ENCODE measurements at places on chromosomes 4 and X.

GRCh38 chr4:32140636-32141035 is 1420.5 kb downstream of the PCDH7 start:
- DNase-seq: no peak
- H3K4me1 ChIP-seq: no peaks in the 10 kb centered on the region
- no peak overlapping the region for H3K27ac ChIP-seq

- no peak overlapping the region for H3K4me3 ChIP-seq
- H3K27me3 ChIP-seq: no peaks in the 10 kb centered on the region
- no peaks in the 10 kb centered on the region for H3K4me1 ChIP-seq
- no peak for DNase-seq
Measured at GRCh38 chrX:31706466-31706865, 634.6 kb upstream of the FTHL17 start.

DNA sequence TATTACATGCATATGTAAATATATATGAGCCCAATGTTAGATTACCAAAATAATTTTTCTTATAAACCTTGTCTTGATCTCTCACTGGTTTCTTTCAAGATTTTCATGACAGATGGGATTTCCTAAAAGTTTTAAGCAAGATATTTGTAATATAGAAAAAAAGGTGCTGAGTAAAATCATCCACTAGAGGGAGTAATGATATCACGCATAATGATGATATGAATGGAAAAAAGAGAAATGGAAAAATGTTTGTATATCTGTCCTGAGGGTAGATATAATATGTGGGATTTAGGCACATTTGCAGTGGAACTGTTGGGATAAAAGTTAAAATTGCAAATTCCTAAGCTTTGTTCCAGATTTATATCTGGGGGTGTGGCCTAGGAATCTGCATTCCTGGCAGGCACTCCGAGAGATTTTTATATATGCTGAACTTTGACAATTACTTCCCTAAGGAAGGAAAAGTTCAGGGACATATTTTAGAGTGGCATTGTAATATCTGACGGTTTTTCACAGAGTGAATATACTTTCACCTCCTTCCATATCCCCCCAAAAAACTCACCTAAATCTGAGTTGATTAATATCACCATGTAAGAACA is 60.5 kb downstream of the TMA16 start:
- H3K4me1 ChIP-seq: peaks cover 24% of the 10 kb centered on the region
- no peak for DNase-seq
- no peak overlapping the region for H3K4me3 ChIP-seq
- H3K27ac ChIP-seq: no peak overlapping the region

DNA sequence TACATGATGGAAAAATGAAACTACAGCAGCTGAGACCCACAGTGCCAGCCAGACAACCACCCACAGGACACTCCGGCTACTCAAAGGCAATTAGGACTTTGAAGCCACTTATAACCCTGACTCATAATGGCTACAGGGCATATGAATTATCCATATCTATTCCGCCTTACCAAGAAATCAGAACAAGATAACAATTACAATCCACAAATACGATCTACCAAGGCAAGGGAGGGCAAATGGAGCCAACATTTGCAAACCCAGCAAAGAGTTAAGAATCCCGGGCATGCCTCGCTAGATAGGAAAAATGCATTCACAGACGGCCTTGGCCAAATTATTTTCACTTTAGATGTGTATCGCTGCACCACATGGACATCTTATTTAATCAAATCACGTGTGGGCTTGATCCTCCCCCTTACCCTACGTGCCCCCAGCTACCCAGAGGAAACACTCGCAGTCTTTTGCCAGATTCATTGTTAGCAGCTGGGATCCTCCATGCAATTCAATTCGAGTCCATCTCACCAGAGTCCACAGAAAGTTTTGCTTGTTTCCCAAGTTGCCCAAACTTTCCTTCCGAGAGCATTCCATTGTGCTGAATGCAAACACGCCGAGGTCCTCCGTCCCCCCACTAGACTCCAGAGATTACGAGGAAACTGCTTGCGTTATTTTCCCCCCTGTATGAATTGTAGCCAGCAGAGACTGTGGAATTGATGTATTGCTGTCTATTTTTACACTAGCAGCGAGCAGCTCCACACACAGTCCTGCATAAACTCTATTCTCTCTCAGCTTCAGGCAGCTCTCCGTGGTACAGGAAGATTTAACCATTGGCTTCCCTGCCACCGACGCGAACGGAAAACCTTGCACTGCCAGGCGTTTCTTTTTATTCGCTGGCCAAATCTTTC is 1.2 kb downstream of the PPARGC1A start:
- no peaks in the 10 kb centered on the region for H3K36me3 ChIP-seq
- H3K4me3 ChIP-seq: no peak overlapping the region
- H3K4me1 ChIP-seq: peaks cover 12% of the 10 kb centered on the region
- no peak overlapping the region for H3K27ac ChIP-seq
- no peak for DNase-seq

DNA sequence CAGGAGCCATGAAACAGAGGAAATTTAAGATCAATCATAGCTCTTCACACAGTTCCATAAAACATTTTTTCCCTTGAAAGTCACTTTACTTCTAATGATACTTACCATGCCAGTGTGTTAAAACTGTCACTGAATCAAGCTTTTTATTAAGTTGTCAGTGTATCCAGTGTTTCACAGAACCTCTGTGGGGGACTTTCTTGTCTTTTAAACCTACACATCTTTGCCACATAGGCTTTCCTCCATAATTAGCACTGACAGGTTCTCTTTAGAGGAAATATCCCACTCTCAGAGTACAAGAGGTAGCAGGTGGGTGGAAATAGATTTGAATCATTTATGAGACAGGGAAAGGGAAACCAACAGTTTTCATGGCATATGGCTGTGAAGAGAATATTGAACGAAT is 25.8 kb upstream of the DYNLT3 start:
- no peak overlapping the region for H3K27ac ChIP-seq
- H3K36me3 ChIP-seq: no peaks in the 10 kb centered on the region
- no peaks in the 10 kb centered on the region for H3K4me1 ChIP-seq
- peaks cover 20% of the 10 kb centered on the region for H3K27me3 ChIP-seq
- no peak overlapping the region for H3K4me3 ChIP-seq

DNA sequence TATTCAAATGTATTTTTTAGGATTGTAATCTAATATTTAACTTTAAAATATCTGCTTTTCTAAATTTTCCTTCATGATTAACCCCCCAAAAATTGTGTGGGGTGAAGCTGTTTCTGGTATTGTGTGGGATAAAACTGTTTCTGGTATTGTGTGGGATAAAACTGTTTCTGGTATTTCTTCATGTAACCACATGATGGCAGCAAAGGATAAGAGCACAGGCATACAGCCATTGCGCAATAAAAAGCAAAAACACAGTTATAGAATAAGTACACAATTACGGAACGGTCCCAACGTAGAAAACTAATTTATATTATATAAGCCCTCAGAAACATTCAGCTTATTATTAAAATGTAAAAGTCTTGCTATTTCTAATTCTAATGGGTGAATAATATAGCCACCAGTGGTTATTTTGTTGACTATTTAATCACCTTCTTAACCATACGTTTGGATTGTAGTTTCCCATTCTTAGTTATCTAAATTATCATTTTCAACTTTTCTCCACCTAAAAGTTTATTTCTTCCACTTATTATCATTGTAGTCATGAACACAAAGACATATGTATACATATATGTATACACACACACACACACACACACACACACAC is 333.9 kb upstream of the FSTL5 start:
- DNase-seq: no peak
- no peaks in the 10 kb centered on the region for H3K36me3 ChIP-seq
- no peaks in the 10 kb centered on the region for H3K27me3 ChIP-seq
- H3K27ac ChIP-seq: no peak overlapping the region

DNA sequence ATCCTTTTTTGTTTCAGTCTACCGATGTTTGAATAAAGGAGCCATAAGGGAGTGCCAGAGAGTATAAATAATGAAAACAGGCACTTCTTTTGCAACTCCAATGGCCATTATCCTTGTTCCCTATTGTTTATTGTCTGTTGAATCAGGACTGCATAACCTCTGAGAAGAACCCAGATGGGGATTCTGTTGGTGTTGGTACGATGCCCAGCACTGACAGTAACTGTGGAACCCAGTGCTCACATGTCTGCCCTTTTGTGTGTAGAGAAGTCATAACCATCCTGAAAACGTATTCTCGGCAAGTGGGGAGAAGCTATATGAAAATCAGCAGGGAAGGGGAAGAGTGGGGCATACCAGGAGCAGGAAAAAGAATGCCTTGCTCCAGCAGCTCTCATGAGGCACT is 195.1 kb upstream of the EDNRA start:
- H3K36me3 ChIP-seq: no peaks in the 10 kb centered on the region
- DNase-seq: no peak
- no peaks in the 10 kb centered on the region for H3K27me3 ChIP-seq
- no peak overlapping the region for H3K4me3 ChIP-seq

DNA sequence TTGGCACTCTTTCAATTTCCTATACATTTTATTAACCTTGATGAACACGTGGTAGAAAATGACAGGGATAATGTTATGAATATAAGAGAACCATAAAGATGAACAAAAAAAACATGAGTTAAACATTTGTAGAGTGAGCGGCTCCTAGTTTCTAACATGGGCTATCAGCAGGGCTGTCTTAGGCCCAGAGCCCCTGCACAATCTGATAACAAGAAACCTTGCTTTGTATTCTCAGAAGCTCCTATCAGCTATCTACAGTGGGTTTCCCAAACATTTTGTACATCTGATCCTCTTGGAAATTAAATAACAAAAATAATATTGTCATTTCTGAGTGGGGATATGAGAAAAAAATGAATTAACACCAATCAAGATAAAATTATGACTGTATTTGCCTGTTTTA is 10.6 kb upstream of the RBPJ start:
- DNase-seq: no peak
- no peak overlapping the region for H3K4me3 ChIP-seq
- no peaks in the 10 kb centered on the region for H3K36me3 ChIP-seq
- H3K27ac ChIP-seq: no peak overlapping the region

- no peak overlapping the region for H3K27ac ChIP-seq
- no peak for DNase-seq
Measured at GRCh38 chr4:140098455-140099160, 55.4 kb downstream of the MAML3 start.

DNA sequence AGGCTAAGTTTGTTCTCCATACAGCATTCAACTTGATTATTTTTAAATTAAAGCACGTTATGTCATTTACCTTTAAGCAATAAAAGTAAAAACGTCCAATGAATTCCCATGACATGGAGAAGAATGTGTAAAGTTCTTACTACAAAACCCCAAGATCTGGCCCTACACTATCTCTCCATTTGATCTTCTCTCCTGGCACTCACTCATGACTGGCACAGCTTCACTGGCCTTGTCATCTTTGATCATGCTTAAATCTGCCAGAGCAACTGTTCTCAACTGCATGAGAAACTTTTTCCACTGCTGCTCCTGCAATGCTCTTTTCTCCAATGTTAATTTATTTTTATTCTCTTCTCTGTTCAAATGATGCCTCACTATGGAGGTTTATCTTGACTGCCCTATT is 1109.0 kb upstream of the IGFBP7 start:
- peaks cover 1% of the 10 kb centered on the region for H3K36me3 ChIP-seq
- no peaks in the 10 kb centered on the region for H3K27me3 ChIP-seq
- H3K27ac ChIP-seq: no peak overlapping the region
- DNase-seq: no peak

DNA sequence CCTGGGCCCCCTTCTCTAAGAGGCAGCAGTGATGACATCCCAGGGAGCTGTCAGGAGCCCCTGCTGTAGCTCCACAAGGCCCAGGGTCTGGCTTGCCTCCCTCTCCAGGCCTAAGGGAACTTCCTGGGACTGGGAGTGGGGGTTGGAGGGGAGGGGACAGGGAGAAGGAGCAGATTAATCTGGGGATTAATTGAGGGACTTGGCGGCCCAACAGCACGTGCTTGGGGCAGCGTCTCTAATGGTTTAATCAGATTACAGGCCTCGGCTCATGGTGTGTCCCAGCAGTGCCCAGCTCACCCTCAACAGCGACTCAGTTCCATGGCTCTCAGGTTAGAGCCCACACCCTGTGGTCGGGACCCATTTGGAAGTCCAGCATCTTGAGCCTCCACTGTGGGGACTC is 47.9 kb downstream of the EFNB1 start:
- no peaks in the 10 kb centered on the region for H3K36me3 ChIP-seq
- DNase-seq: no peak
- no peak overlapping the region for H3K4me3 ChIP-seq
- no peaks in the 10 kb centered on the region for H3K4me1 ChIP-seq

GRCh38 chr4:90816754-90817153 is 689.6 kb downstream of the CCSER1 start:
- no peak overlapping the region for H3K4me3 ChIP-seq
- no peaks in the 10 kb centered on the region for H3K36me3 ChIP-seq
- DNase-seq: no peak
- H3K27ac ChIP-seq: no peak overlapping the region

DNA sequence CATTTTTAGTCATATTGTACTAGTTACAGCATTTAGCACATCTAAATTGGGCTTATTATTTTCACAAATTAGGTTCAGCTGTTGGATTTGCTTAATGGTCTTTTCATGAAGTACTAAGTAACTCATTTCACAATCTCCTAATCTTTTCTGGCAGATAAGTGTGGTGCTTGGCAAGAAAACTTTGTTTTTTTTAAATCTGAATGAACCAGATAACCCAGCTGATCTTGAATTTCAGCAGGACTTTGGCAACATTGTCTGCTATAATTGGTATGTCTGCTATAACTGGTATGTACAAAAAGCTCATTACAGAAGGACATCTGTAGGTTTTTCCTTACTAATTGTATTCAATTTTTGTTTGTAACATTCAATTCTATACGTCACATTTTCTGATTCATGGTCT is 22.7 kb downstream of the WDR19 start:
- no peaks in the 10 kb centered on the region for H3K4me1 ChIP-seq
- peaks cover 15% of the 10 kb centered on the region for H3K36me3 ChIP-seq
- no peaks in the 10 kb centered on the region for H3K27me3 ChIP-seq
- H3K27ac ChIP-seq: no peak overlapping the region
- no peak overlapping the region for H3K4me3 ChIP-seq

GRCh38 chr4:153013202-153013977 is 77.3 kb downstream of the FHDC1 start:
- H3K4me3 ChIP-seq: no peak overlapping the region
- H3K36me3 ChIP-seq: peaks cover 2% of the 10 kb centered on the region

- H3K27me3 ChIP-seq: no peaks in the 10 kb centered on the region
- peak overlapping the region; percentile 42 for H3K4me3 ChIP-seq
- H3K36me3 ChIP-seq: peaks cover 23% of the 10 kb centered on the region
Measured at GRCh38 chrX:21972721-21973120, 32.2 kb downstream of the SMS start.
